A549 treated with CORT108297 at 1 μM for 4 hours (cell line): ENCODE measurements at places on chromosomes 4 and X. TPM values are rescaled to one million over a fixed set of nuclear protein-coding genes. Genes with fewer than 3 reads are reported as not detected.

Gene ITGB1BP2
- total RNA-seq = 0.69 to 1.1 TPM (median 0.99 TPM) in 5 replicates

Gene FABP2
- not detected in 5 replicates for total RNA-seq

Gene STATH
- not detected in 5 replicates for total RNA-seq

Gene BCOR
- 22.1 to 28.4 TPM (median 23.2 TPM) in 5 replicates for total RNA-seq

Gene TCEAL5
- not detected in 5 replicates for total RNA-seq
